ENCODE measurements at places on chromosomes 6 and 20. TPM values are rescaled to one million over a fixed set of nuclear protein-coding genes. Genes with fewer than 3 reads are reported as not detected.

- DNase-seq, result no peak
Measured at GRCh38 chr6:149423964-149424440, 23.9 kb downstream of the SUMO4 start.

DNA sequence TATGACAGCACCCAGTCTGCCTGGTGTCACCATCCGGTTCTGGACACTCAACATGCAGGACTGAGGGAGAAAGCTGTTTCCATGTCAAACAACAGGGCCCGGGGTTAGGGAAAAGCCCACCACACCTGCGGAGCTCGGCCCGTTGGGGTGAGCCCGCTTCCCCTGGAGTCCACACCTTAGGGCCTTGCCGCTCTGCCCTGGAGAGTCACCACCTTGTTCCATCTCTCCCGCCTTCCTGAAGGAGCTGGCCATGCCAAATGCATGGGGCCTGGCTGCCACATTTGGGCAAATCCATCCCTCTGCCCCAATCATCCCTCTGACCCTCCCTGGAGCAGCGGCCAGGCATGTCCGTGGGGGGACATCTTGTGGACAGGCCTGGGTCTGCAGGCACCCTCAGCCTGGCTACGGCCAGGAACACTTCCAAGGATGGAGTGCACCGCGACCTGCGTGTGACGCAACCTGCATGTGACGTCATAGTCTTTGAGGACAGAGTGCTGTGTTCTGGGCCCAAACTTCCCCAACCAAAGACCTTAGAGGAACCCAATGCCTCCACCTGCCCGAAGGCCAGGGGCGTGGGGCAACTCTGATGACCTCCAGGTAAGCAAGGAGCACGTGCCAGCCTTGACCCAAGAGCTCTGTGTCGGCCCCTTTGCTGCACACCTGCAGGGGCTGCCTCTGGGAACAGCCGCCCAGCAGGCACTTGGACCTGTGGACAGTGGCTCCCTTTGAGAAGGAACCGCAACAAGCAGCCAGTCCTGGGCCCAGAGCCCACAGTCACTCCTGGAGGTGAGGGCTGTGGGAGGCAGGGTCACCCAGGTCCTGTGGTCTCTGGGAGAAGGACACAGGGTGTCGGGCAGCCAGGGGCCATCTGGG, 1.7 kb downstream of the CABLES2 start:
- DNase-seq, result peak; percentile 68

Gene FKBP1A
- 201 TPM for total RNA-seq

- DNase-seq, result no peak
Measured at GRCh38 chr20:14817101-14817500, 479.7 kb upstream of the FLRT3 start.

GRCh38 chr6:14655201-14656061, 537.9 kb downstream of the CD83 start:
- no peak for DNase-seq

DNA sequence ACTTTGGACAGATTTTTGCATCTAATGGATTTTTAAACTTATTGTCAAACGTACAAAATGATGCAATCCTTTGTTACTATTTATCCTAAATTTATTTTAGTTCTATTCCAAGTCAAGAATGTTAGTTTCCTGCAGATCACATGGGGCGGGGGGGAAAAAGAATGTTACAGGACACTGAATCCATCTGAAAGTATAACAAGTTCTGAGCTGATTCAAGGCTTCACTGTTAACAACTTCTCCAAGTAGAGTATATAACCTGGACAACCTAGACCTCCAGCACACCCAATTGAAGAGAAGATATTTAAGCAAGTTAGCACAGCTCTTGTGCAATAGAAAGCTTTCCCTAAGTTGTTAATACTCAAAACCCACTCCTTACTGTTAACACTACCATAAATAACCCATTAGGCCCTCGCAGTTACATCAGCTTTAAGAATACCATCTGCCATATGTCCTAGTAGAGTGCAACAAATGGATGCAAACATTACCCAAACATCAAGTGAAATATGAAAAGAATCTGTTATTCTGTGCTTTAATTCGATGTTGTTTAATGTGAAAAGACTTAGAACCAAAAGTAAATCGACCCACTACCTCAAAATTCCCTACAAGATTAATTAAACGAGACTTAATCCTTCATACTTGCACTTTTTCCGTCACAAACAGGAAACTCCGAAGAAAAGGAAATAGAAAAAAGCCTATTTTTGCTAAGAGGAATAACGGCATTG, 1.3 kb downstream of the SEC63 start:
- no peak for DNase-seq

DNA sequence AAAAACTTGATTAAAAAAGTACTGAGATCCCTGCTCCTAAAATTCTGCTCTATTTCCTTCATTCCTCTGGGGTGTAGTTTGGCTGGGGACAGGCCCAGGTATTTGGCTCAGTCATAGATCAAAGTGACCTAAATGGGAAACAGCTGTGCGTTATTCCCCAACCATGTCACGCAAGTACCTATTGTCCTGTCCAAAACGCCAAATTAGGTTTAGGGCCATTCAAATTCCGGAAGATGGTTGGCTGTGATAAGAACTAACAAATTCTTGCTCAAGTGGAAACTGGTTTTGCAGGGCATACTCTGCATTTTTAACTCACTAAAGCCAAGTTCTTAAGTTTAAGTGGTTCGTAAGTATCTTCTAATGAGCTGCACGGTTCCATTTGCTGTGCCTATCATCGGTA, 147.6 kb upstream of the TMEM170B start:
- DNase-seq, result no peak

Gene SLC35D3
- total RNA-seq, result 0.37 TPM

Gene MRS2
- 71.1 TPM for total RNA-seq

Gene LTB
- 1.0 TPM for total RNA-seq
